ENCODE measurements at places on chromosomes 4 and X. TPM values are rescaled to one million over a fixed set of nuclear protein-coding genes. Genes with fewer than 3 reads are reported as not detected.
A peak's percentile ranks its signal among the peaks of the same experiment; 100 is the strongest.

The SPANXB1 gene
- not detected for total RNA-seq

DNA sequence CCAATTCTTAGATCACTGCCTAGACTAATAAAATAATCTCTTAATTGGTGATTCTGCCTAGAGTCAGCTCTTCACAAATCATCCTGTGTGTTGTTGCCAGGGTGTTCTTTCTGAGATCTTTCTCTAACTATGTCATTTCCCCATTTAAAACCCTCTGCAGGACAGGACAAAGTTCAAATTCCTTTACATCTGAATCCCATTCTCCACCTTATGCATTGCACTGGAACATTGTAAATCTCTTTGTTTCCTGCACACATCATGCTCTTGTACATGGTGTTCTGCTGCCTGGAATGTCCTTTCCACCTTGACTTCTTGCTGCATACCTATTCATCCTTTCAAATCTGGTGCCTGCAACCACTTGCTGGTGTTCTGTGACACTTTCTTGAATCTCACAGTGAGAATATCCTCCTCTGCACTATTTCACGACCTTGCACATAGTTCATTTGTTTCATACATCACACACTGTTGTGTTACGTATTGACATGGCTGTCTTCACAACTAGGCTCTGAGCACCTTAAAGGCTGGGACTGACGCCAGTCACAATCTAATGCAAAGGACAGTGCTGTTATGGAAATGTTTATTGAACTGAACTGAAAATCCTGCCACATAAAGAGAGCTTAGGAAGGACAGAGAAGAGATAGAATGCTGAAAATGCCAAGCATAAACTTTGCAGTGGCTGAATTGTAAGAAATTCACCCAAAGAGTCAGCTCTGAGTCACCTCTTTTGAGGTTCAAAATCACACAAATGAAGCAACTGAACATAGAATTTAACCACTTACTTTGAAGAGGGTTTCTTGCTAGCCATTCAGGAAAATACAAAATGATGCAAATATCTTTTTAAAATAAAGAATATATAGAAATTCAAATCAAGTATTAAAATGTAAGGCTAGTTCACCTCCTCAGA lies 26.4 kb upstream of the SMIM14 start:
- H3K27ac ChIP-seq, result no peak overlapping the region
- DNase-seq, result peak; percentile 58
- H3K36me3 ChIP-seq, result no peaks in the 10 kb centered on the region
- no peak overlapping the region for H3K4me3 ChIP-seq
- peaks cover 4% of the 10 kb centered on the region for H3K4me1 ChIP-seq

The TMEM128 gene
- 21.3 TPM for total RNA-seq

- peak; percentile 54 for DNase-seq
- H3K27ac ChIP-seq, result peak overlapping the region; percentile 27
- H3K27me3 ChIP-seq, result no peaks in the 10 kb centered on the region
- H3K4me1 ChIP-seq, result peaks cover 4% of the 10 kb centered on the region
- H3K36me3 ChIP-seq, result no peaks in the 10 kb centered on the region
Observed at GRCh38 chr4:119692001-119692400, 63.4 kb upstream of the PDE5A start.

DNA sequence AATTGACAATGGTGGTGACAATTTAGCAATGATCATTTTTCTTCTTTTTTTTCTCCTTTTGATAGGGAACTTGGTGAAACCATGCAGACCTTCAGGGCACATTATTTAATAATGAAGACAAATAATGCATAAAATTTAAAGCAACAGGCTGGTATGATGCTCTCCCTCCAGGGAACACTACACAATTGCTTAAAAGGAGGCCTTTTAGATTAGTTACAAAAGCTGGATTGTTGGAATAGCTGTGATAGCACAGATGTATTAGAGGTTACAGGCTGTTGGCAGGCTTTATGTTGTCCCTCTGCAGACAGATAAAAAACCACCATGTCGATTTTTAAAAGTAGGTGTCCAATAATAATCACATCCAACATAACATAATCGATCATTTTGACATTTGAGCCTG lies 307.0 kb downstream of the ADGRL3 start:
- peak; percentile 37 for DNase-seq
- no peaks in the 10 kb centered on the region for H3K27me3 ChIP-seq
- no peaks in the 10 kb centered on the region for H3K4me1 ChIP-seq
- H3K36me3 ChIP-seq, result no peaks in the 10 kb centered on the region
- no peak overlapping the region for H3K4me3 ChIP-seq
- H3K27ac ChIP-seq, result no peak overlapping the region

- no peak overlapping the region for H3K27ac ChIP-seq
- no peak for DNase-seq
- no peaks in the 10 kb centered on the region for H3K27me3 ChIP-seq
- no peaks in the 10 kb centered on the region for H3K4me1 ChIP-seq
- H3K4me3 ChIP-seq, result no peak overlapping the region
Observed at GRCh38 chrX:111483135-111483534, 28.3 kb upstream of the SERTM2 start.

DNA sequence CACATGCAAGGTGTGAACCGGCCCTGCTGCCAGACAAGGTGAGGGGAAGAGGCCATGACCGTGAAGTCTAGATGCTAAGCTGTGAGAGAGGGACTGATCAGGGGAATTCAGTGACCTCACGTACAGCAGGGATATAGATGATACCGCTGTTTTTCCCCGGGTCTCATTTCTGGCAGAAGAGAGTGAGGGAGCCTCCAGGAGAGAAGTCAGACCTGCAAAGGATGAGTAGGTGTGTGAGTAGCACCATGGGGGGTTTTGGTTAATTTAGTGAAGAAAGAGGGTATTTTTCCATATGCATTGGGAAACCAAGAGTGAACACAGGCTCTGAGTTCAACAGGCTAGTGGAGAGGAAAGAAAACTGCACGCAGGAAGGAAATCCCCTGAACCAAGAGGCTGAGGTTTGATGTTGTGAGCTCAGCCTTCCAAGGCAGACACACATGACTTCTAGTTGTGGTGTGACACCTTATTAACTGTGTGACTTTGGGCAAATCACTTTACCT lies 127.6 kb upstream of the GATB start:
- no peaks in the 10 kb centered on the region for H3K4me1 ChIP-seq
- H3K4me3 ChIP-seq, result no peak overlapping the region
- H3K27me3 ChIP-seq, result no peaks in the 10 kb centered on the region
- H3K27ac ChIP-seq, result no peak overlapping the region

GRCh38 chrX:124435616-124436015 lies 89.3 kb downstream of the SH2D1A start:
- DNase-seq, result no peak
- H3K36me3 ChIP-seq, result no peaks in the 10 kb centered on the region
- H3K27me3 ChIP-seq, result no peaks in the 10 kb centered on the region
- H3K27ac ChIP-seq, result no peak overlapping the region

GRCh38 chr4:26815706-26816105 lies 44.9 kb upstream of the STIM2 start:
- H3K4me1 ChIP-seq, result no peaks in the 10 kb centered on the region
- DNase-seq, result no peak
- no peak overlapping the region for H3K27ac ChIP-seq
- no peaks in the 10 kb centered on the region for H3K27me3 ChIP-seq
- H3K36me3 ChIP-seq, result no peaks in the 10 kb centered on the region

The DCAF8L2 gene
- total RNA-seq, result not detected

GRCh38 chr4:23348789-23349498 lies 540.9 kb downstream of the PPARGC1A start:
- H3K4me3 ChIP-seq, result no peak overlapping the region
- no peaks in the 10 kb centered on the region for H3K36me3 ChIP-seq
- no peaks in the 10 kb centered on the region for H3K4me1 ChIP-seq
- H3K27ac ChIP-seq, result no peak overlapping the region
- no peak for DNase-seq
- H3K27me3 ChIP-seq, result no peaks in the 10 kb centered on the region

DNA sequence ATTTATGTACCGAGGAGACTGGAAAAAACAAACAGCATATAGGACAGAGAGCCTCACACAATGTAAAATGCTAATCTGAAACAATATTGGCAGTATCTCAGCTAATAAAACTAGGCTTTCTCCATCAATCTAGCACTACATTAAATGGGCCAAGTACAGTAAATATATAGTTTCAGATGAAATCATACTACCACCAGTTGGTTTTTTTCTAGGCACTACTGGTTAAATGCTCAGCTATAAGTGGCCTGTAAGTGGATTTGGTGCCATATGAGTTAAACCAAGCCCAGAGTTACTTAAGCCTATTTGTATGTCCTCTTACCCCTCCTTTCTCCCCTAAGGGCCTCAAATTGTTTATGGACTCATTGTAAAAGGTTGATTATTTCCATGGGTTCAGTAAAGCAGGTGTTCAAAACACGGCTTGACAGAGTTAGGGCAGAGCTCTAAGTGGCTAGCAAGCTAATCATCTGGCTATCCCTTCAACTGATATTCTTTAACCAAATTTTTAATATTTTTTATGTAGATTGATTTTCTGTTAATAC lies 57.5 kb downstream of the FAM13A start:
- no peak for DNase-seq
- H3K27ac ChIP-seq, result no peak overlapping the region
- no peaks in the 10 kb centered on the region for H3K36me3 ChIP-seq
- H3K4me3 ChIP-seq, result no peak overlapping the region
- H3K4me1 ChIP-seq, result no peaks in the 10 kb centered on the region
- no peaks in the 10 kb centered on the region for H3K27me3 ChIP-seq

The MXD4 gene
- total RNA-seq, result 42.1 TPM

The FAM184B gene
- under 0.01 TPM for total RNA-seq

The PRSS48 gene
- not detected for total RNA-seq

The WDR19 gene
- total RNA-seq, result 34.8 TPM

The PITX2 gene
- total RNA-seq, result 0.26 TPM

DNA sequence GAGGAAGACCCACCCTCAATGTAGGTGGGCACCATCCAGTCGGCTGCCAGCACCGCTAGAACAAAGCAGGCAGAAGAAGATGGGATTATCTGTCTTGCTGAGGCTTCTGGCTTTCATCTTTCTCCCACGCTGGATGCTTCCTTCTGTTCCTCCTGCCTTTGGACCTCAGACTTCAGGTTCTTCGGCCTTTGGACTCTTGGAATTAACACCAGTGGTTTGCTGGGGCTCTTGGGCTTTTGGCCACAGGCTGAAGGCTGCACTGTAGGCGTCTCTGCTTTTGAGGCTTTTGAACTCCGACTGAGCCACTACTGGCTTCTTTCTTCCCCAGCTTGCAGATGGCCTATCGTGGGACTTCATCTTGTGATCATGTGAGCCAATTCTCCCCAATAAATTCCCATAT lies 55.1 kb downstream of the PDLIM5 start:
- H3K27me3 ChIP-seq, result no peaks in the 10 kb centered on the region
- DNase-seq, result no peak
- H3K27ac ChIP-seq, result no peak overlapping the region

DNA sequence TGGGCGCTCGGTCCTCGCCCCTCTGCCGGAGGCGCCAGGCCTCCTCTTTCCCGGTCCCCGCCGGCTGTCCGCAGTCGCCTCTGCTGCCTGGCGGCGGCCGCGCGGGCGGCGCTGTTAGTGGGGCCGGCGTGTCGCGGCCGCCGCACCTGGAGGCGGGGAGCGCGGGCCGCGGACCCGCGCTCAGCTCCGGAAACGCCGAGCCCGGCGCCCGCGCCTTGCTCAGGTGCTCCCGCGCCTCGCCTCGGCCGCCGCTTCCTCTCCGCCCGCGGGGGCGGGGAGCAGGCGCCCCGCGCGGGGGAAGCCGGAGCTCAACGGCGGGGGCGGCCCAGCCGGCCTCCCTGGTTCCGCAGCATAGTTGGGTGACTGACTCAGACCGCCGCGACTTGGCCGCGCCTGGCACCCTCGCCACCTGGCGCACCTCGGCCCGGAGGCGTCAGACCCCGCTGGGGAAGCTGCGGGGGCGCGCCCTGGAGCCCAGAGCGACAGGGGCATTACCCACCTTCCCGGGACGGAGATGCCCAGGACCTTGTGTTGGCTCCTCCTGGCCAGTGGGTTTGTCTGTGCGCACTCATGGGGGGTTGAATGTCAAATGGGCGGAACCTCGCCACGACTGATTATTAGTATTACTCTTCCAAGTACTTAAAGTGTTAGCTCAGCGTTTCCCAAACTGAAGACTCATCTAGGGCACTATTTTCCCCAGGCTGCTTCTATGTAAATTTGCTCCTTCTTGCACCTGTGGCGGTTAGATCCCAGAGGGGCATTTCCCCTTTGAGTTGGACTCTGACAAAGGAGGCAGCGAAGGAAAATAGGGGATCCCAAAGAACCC lies at the start of gene ARAP2:
Gene ARAP2 (minus strand): TSS at position 258 of the 826 bp plus-strand sequence. CDS start 15,028 bp downstream, outside the sequence.
- H3K4me3 ChIP-seq, result peak within 1 kb of the TSS; percentile 51
- no peaks in the 10 kb centered on the region for H3K36me3 ChIP-seq
- no peaks in the 10 kb centered on the region for H3K27me3 ChIP-seq
- no peak within 1 kb of the TSS for H3K27ac ChIP-seq
- H3K4me1 ChIP-seq, result no peaks in the 10 kb centered on the region
- peak; percentile 12 for DNase-seq

GRCh38 chr4:48954314-48954713 lies 31.8 kb upstream of the CWH43 start:
- no peak overlapping the region for H3K4me3 ChIP-seq
- no peak for DNase-seq
- H3K27me3 ChIP-seq, result no peaks in the 10 kb centered on the region
- H3K27ac ChIP-seq, result no peak overlapping the region

- peak overlapping the region; percentile 73 for H3K27ac ChIP-seq
- peak overlapping the region; percentile 42 for H3K4me3 ChIP-seq
- peaks cover 7% of the 10 kb centered on the region for H3K4me1 ChIP-seq
- H3K27me3 ChIP-seq, result no peaks in the 10 kb centered on the region
- H3K36me3 ChIP-seq, result no peaks in the 10 kb centered on the region
Observed at GRCh38 chrX:16870862-16871815, 977 bp upstream of the RBBP7 start.

DNA sequence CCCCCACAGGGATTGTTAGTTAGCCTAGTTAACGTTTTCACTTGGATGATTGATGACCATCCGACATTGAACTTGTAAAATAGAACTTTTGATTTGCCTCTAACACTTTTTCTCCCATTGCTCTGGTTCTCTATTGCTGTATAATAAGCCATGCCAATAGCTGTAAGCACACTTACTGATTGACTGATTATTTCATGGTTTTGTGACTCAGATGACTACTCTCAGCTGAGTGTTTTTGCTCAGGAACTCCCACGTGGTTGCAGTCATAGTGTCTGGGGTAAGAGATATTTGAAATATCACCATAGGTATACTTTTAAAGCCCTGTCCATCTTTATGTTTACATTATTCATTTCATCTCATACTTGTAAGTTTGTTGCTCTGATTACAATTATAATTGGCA lies 1285.5 kb downstream of the STIM2 start:
- no peaks in the 10 kb centered on the region for H3K27me3 ChIP-seq
- no peak overlapping the region for H3K4me3 ChIP-seq
- H3K4me1 ChIP-seq, result no peaks in the 10 kb centered on the region
- H3K36me3 ChIP-seq, result no peaks in the 10 kb centered on the region
- no peak for DNase-seq

GRCh38 chr4:68249434-68249833 lies 3.9 kb upstream of the TMPRSS11B start:
- H3K27me3 ChIP-seq, result no peaks in the 10 kb centered on the region
- H3K4me1 ChIP-seq, result no peaks in the 10 kb centered on the region
- DNase-seq, result no peak
- H3K27ac ChIP-seq, result no peak overlapping the region
- no peaks in the 10 kb centered on the region for H3K36me3 ChIP-seq

The TRIM75 gene
- not detected for total RNA-seq

- H3K4me3 ChIP-seq, result no peak overlapping the region
- no peak overlapping the region for H3K27ac ChIP-seq
- DNase-seq, result no peak
- no peaks in the 10 kb centered on the region for H3K27me3 ChIP-seq
- no peaks in the 10 kb centered on the region for H3K4me1 ChIP-seq
- no peaks in the 10 kb centered on the region for H3K36me3 ChIP-seq
Observed at GRCh38 chr4:167150587-167150986, 83.7 kb downstream of the SPOCK3 start.
